A549 treated with RU486 at 1 μM for 4 hours (cell line): ENCODE measurements at places on chromosomes 12 and 14. TPM values are rescaled to one million over a fixed set of nuclear protein-coding genes. Genes with fewer than 3 reads are reported as not detected.

The SERPINA9 gene
- not detected in 5 replicates for total RNA-seq

The LRR1 gene
- 33.2 to 48.6 TPM (median 47.9 TPM) in 5 replicates for total RNA-seq

The LGR5 gene
- total RNA-seq = not detected in 5 replicates

The RAPGEF3 gene
- total RNA-seq = 0.27 to 0.78 TPM (median 0.53 TPM) in 5 replicates
